Stimulated activated CD4-positive, alpha-beta T cell treated with anti-CD3 and anti-CD28 coated beads, Interleukin-12 subunit alpha, Interleukin-12 subunit beta, amount 100 ng/mL, for 48 hours (primary cell): ENCODE measurements at places on chromosomes 16 and 17.

DNA sequence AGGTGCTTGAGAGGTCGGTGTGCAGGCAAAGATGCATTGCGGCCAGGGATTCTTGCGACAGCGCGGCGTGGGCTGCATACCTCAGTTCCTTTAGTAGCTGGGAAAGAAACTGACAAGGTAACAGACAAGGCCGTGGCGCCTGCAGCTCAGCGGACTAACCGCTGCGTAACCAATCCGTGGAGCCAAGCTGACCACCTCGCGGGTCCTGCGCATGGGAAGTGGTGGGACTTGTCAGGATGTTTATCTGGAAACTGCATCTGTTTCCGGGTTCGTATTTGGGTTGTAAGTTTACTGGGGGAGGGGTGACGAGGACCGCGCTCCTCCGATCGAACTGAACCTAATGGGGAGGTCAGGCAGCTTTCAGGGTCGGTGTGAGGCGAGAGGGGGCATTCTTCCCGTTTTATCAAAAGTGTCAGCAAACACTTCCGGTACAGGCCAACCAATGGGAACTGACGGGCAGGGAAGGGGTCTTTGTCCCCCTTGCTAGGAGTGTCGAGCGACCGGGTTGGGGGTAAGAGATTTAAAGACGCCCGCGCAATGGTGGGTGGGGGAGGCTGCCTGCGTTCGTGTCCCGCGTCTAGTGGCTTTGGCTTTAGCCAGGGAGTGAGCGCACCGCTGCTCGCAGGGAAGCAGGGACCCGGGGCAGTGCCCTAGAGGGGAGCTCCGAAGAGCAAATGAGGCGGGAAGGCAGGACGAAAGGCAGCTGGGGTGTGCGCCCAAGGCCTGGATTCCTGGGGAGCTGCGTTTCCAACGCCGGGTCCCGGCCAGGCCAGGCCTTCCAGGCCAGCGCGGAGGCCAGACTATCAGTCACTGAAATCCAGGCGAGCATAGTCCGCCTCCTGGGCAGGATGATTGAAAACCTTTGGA, 7.0 kb downstream of the IRX6 start:
- no peak for DNase-seq

DNA sequence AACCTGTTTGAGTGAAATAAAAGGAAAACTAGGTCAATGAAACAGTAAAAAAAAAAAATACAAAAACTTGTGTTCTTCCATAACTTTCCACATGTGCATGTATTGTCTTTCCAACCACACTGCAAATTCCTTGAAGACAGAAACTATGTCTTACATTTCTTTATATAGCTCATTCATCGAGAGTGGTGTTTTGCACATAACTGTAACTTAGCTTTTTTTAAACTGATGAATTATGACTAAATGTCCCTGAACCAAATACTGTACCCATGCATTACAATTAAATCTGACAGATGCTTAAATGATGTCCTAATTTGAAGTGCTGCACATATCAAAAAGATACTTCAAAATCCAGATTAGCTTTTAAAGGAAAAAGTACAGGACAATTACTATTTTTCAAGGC, 50.1 kb downstream of the BRIP1 start:
- no peak for DNase-seq

GRCh38 chr17:77637818-77638575, 320.5 kb upstream of the TNRC6C start:
- DNase-seq: no peak

DNA sequence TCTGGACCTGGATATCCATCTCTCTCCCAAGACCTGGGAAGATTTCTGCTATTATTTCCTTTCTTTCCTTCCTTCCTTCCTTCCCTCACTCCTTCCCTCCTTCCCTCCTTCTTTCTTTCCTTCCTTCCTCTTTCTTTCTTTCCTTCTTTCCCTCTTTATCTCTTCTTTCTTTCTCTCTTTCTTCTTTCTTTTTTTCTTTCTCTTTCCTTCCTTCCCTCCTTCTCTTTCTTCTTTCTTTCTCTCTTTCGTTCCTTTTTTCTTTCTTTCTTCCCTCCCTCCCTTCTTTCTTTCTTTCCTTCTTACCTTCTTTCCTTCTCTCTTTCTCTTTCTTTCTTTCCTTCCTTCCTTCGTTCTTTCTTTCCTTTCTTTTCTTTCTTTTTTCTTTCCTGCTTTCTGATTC, 37.8 kb upstream of the N4BP1 start:
- DNase-seq: no peak

GRCh38 chr16:67384778-67385510, 8.4 kb downstream of the TPPP3 start:
- no peak for DNase-seq

GRCh38 chr16:54974367-54974766, 43.7 kb downstream of the IRX5 start:
- no peak for DNase-seq

DNA sequence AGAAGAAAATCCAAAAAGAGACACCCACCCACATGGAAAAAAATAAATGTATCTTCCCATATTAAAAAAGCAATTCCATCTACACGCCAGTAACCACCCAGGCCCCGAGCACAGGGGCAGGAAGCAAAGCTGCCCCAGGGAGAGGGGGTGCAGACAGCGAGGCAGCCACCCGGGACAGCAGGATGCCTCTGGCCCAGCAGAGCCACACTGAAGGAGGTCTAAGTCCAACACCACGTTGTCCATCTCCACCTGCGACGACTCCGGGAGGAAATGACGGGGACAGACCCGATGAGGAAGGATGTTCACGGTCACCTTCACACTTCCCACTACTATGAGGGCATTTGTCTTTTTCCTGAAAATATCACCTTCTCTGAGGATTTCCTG, 14.4 kb upstream of the CYTH1 start:
- DNase-seq: no peak

DNA sequence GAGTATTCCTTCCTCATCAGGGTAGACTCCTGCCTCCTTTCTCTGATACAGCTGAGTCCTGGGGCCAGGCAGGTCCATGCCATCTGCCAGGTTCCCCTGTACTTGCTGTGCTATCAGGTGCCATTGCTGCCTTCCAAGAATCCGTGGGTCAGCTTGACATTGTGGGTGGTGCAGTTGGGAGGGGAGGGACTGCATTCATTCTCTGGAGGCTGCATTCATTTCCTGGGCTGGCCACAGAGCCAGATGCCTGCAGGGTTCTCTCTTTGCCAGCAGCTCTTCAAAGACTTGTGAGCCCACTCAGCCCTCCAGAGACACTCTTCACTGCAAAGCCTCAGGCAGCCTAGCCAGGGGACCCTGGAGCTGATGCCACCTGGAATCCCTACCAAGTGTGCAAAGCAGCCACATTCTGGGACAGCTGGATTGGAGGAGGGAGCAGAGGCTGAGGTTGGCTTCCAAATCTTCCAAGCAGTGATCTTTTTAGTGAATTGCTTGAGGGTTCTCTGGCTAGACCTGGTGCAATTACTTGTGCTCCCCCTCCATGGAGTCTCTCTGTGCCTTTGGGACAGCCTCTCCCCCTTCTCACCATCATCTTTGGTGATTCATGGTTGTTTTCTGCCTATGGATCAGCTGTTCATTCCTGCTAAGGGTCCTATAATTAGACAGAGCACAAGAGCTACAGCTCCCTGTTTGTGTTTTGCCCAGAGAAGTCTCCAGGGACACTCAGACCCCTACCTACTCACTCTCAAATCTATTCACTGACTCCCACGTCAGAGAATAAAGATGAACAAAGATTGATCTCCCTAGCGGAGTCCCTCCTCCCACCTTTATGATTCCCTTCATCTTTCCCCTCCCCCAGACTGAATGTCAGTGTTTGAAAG, 20.9 kb downstream of the ANKFN1 start:
- no peak for DNase-seq

- no peak for DNase-seq
Observed at GRCh38 chr16:89137666-89138512, 33.7 kb upstream of the CDH15 start.

GRCh38 chr17:83194186-83194561, 114.8 kb downstream of the METRNL start:
- DNase-seq: no peak

- DNase-seq: no peak
Observed at GRCh38 chr17:71741836-71742235, 379.0 kb upstream of the SOX9 start.

DNA sequence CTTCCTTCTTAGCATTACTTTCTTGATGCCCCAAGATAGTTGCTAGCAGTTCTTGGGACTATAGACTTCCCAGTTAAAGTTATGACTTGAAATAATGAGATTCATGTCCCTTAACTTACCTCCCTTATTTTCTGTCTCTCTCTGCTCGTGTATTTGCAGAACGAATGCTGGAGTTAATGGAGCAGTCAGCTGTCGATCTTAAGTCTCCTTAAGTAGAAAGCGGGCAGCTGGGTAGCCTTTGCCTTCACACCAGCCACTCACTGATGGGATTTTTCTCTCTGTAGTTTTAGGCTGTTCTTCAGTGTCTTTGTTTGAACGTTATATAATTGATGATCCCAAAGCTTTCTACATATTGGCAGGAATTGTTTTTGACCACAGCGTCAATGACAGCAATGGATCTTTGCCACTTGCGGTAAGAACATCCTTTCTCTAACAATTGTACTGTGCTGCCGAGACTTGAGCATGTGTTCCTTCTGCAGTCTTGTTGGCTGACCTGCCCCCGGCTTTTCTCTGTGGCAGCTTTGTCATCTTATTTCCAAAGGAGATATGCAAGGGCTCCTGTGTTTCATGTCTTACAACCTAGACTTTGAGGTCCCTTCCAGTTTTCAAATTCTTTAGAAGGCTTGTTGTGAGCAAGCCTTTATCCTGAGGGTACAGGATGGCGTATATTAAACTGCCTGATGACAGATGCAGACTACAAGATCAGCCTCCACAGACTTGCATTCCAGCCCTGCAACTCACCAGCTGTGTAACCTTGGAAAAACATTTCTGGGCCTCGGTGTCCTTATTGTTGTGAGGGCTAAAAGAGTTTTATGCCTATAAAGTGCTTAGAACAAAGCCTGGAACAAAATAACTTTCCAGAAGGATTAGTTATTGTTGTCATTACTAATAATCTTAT, 25.1 kb upstream of the ABCA3 start:
- DNase-seq: no peak

GRCh38 chr17:35021520-35022380, 41.4 kb downstream of the LIG3 start:
- no peak for DNase-seq

GRCh38 chr17:30369995-30370394, 8.7 kb upstream of the CPD start:
- no peak for DNase-seq

DNA sequence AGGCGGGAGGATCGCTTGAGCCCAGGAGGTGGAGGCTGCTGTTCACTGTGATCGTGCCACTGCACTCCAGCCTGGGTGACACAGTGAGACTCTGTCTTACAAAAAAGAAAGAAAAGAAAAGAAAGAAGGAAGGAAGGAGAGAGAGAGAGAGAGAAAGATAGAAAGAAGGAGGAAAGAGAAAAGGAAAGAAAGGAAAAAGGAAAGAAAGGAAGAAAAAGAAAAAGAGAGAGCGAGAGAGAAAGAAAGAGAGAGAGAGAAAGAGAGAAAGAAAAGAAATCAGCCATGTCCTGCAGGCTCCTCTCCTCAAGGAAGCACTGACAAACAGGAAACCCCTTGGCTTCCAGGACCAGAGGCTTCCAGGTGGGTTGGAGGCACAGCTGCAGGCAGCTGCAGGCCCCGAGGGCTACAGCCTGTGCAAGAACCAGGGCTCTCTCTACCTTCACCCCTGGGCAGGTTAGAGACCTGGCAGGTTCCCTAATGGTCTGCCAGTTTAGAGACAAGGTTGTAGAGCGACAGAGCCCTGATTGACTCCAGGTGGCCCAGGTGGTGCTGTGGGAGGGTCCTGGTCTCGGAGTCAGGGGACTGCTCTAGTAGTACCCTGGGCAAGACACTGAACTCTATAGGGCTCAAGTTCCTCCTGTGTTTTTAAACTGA, 53.8 kb downstream of the PECAM1 start:
- no peak for DNase-seq

DNA sequence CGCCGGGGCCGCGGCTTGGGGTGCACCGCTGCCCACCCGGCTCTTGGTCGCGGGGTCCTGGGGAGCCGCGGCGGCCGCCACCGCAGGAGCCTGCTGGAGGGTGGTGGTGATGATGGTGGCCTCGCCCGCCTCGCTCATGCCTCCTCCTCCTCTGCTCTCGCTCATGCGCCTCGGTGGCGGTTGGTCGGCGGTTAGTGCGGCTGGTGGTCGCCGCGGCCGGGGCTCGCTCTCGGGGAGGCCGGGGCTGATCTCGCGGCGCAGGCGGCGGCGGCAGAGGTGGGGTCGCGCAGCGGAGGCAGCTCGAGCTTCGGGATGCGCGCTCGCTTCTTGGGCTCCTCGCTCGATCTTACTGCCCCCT, 41.6 kb downstream of the AHSP start:
- DNase-seq: no peak

DNA sequence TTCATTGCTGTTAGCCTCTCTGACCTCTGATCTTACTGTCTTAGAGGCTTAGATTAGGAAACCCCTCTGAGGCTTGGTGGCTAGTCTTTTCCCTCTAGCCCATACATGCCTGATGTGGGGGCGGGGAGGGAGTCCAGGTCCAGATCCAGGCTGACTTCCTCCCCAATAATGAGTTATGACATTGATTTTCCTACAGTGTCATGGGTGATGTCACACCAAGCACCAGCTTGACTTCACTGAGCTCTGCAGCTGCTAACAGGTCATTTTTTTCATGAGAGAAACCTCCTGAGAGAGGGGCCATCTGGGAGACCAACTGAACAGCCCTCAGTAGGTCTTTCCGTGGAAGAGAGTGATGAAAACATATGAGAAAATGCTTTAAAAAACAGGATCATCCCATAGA, 180.2 kb upstream of the N4BP1 start:
- no peak for DNase-seq

DNA sequence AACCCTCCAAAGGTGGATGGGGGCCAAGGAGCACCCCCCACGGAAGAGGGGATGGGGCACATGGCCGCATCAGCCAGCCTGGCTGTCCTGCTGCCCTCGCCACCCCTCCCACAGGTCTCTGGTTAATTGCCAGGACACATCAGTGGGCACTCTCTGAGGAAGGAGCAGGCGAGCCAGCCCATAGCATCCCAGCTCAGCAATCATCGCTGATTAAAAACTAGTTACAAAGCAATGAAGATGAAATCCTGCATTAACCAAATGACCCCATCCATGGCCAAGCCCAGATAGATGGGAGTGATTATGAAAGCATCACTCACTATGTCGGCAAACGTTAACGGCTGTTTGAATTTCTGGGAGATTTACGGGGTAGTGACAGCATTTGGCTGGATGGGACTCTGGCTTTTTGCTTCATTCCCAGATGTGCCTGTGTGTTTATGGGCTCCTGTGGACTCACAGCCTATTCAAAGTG, 45.3 kb downstream of the CCDC182 start:
- DNase-seq: no peak

- DNase-seq: no peak
Observed at GRCh38 chr17:77687921-77688320, 270.6 kb upstream of the TNRC6C start.

- no peak for DNase-seq
Observed at GRCh38 chr17:42797067-42798007, 1.2 kb downstream of the COA3 start.

GRCh38 chr16:56626685-56627084, 1.1 kb downstream of the MT1E start:
- no peak for DNase-seq

GRCh38 chr16:75446416-75446815, 13.1 kb upstream of the CFDP1 start:
- no peak for DNase-seq

GRCh38 chr17:69516911-69517310, 102.4 kb downstream of the MAP2K6 start:
- no peak for DNase-seq

- no peak for DNase-seq
Observed at GRCh38 chr16:63373744-63374143, 1337.5 kb upstream of the CDH8 start.

- DNase-seq: no peak
Observed at GRCh38 chr17:38561416-38562214, 44.1 kb downstream of the SRCIN1 start.

GRCh38 chr16:13332713-13333255, 431.4 kb downstream of the SHISA9 start:
- no peak for DNase-seq
